ENCODE measurements at places on chromosomes 5 and 9.

- DNase-seq: peak; percentile 3
These were observed 6.1 kb downstream of the S100Z start for GRCh38 chr5:76855961-76856360.

DNA sequence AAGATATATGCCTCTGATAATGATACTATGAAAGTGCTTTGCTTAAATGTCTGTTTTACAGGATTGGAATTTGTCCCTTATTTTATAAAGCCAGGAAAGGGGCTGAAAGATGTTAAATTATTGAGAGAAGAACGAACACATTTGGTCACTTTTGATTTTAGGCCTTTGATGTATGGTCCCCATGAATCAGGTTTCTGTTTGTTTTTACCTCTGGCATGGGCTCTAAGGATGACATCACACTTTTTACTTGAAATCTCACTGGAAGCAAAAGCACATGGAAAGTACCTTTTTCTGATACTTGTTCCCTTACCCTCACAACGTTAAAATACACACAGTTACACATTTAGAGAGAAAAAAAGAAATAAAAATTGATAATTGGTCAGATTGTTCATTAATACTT lies 6.9 kb downstream of the OTULIN start:
- no peak for DNase-seq

- no peak for DNase-seq
These were observed 46.0 kb upstream of the COL15A1 start for GRCh38 chr9:98897745-98898144.

DNA sequence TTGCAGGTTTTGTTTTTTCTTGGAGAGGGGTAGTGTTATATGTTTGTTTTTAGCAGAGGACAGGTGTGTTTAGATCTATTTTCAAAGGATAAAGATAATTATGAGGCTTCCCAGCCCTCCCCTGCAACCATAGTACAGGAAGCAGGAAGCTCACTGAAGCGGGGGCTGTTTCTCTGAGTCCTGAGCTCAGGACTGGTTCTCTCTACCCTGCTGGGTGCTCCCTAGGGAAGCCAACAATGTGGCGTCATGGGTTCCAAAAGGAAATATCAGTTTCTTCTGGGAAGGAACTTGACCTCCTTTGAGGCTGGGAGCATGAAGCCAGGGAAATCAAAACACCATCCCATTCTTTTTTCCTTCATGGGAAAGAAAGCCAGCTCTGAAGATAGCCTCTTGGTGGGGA lies 62.2 kb downstream of the RAD23B start:
- no peak for DNase-seq

DNA sequence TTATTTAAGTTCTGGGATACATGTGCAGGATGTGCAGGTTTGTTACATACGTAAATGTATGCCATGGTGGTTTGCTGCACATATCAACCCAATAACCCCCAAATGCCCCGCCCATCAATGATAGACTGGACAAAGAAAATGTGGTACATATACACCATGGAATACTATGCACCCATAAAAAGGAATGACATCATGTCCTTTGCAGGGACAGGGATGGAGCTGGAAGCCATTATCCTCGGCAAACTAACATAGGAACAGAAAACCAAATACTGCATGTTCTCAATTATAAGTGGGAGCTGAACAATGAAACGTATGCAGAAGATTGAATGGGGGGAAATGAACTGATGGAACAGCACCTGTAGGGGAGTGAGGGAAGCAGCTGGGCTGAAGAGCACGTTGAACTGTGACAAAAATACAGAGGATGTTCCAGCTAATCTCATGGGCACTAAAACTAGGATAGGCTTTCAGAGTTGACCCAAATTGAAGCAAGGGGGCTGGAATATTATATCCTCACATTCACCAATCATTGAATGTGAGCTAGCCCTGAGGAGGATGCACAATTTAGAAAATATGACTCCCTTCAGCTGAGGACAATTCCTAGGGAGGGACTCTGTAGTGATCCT lies 70.5 kb upstream of the OSMR start:
- DNase-seq: no peak

DNA sequence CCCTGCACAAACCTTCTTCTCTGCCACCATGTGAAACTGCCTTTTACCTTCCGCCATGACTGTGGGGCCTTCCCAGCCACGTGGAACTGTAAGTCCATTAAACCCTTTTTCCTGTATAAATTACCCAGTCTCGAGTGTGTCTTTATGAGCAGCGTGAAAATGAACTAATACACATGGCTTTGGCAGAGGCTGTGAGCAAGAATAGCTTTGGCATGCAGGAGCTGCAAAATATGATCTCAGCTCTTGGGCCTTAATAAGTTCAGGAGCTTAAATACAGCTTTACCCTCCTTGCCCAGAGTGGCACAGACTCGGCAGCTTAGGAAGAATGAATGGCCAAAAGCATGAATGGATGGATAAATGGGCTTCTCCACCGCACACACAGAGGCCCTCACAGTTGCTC lies 15.7 kb upstream of the SLC36A1 start:
- DNase-seq: no peak

DNA sequence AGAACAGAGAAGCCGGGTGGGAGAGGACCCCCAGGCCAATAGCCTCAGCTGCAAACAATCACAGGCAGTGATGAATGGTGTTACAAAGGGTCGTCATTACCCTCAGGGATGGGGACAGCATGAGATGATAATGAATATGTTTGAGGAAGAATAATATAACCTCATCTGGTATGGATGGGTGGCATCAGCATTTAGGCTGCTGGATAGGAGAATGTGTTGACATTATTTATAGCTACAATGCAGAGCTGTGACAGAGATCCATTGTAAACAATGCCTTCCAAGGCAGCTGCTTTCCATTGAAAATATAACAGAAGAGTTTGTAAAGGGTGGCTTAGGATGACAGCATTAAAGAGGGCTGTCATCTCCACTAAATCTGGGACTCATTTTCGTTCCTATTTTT lies 365.5 kb downstream of the KCNN2 start:
- no peak for DNase-seq

DNA sequence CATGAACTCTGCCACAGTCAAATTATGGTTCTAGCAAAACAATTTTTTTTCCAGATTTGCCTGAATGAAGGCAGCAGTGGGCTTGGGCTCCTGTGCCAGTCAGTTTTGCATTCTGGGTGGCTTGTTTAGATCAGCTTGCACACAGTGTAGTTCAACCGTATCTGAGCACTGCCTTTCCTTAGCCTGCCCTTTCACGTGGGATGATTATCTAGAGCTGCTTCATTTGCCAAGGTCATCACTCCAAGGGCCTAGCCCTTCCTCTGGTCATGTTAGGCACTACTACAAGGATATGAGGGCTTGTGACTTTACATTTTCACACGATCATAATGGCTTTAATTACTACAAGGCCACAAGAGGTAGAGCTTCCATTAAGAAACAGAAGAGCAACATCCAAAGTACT lies 150.6 kb upstream of the EFNA5 start:
- no peak for DNase-seq

DNA sequence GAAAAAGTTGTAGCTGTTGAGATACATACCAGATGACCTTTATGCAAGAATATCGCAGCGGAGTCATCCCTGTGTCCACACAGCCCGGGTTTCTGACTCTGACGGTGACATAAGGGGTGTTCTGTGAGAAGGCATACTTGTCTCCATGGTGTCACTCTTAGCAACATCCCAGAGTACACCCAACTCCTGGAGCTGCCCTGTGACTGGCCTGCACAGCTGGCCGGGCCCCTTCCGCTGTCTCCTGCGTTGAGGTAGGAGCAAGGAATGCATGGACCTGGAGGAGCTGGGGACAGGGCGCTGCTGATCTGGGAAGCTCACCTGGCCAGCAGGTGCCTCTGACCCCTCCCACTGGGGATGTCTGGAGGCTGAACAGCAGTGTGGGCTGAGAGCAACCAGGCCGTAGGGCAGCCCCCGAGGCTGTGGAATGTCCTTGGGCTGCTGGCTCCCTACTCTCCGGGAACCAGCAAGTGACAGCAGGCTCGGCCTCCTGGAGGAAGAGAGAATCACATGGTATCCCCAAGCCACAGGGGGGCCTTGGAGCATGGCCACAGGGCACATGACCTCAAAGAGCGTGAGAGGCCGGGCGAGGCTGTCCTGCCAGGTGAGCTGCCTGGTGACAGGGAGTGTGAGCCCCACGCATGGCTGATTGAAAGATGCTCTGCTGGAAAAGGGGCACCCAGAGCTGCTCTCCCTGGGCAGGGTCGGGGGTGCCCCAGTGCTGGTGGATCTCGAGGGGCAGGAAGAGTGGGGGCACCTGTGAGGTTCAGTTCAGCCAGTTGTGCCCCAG lies 113.4 kb downstream of the MRPL36 start:
- no peak for DNase-seq

DNA sequence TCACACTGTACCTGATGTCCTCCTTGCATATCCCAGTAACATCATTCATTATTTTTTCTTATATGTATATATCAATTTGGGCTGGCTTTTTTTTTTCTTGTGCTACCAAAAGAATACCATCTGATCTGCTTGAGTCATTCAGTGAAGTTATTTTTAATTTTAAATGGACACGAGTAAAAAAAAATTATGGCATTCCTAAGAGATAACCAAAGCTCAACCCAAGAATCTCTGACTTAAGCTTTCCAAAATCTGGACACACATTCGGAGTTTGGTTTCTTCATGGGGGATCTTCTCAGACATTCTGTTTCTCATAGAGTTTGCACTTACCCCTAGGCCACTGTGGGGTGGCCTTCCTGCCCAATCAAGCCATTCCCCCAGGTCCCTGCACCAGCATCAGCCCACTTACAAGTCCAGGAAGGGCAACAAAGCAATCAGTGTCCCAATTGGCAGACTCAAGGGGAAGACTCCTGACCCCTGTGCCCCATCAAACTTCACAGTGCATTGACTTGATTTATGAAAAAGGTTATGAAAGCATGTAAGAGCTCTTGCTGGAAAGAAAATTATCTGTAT lies 49.2 kb upstream of the SPDL1 start:
- DNase-seq: no peak

- no peak for DNase-seq
These were observed 73.9 kb downstream of the ATG10 start for GRCh38 chr5:82045554-82046275.

GRCh38 chr9:75148561-75148960 lies 60.2 kb downstream of the OSTF1 start:
- DNase-seq: no peak

DNA sequence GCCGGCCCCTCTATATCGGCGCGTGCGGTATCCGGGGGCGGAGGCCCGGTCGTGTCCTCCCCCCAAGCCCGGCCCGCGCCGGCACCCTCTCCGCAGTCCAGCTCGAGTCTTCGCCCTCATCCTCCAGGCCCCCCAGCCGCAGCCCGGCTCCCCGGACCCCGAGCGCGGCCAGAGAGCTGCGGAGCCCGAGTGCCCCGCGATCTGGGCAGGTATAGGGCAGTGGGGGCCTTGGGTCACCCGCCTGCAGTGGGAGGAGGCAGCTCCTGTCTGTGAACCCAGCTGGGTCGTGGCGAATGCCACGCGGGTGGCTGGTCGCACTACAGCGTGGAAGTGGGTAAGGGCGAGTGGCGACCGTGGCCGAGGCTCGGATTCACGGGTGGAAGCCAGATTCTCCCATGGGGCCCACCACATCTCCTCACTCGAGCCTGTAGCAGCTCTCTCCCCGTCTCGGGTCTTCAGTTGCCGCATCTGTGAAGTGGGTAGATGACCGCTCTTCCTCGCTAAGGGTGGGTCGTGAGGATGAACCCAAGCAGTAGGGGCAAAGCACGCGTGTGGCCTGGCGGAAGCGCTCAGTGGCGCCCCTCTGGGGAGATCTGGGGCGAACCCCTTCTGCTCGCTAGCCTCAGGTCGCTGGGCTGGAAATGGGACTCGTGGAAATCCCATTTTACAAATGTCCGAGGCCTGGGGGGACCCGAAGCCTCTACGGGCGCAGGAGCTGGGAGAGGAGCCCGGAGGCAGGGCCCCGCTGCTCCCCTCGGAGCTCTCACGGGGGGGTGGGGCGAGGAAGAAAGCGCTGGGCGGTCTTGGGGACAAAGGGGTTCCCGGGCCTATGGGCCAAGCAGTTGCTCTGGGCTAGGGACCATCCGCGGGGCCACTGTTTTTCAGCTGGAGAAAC lies 1.9 kb downstream of the NR5A1 start:
- no peak for DNase-seq

DNA sequence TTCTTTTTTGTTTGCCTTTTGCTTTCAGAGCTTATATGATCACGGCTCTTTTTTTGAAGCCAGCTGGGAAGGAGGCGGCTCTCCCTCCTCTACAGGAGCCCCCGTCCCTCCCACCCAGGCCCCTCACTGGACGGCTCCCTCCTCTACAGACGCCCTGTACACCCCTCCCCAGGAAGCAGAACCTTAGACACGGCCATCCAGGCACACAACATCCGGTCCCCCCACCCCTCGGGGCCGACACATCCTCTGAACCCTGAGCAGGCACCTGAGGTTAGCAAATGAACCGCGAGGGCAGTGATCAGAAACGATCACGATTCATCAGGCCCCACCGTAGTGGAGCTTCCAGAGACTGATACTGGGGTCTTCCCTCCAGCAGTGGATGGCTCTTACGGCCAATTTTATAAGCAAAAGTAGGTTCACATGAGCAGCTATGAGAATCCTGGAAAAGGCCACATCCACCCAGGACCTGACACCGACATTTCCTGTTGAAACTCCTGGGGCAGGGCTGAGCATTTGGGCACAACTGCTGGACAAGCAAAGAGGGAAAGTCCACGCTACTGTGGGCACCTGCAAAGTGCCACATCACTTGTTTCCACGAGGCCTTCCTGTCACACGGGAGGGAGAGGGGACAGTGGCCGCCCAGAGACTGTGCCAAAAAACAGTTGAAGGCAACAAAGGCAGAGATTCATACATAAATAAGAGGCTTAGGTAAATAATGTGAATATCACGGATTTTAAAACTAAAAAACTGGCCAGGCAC lies 78.9 kb downstream of the SEMA4D start:
- DNase-seq: peak; percentile 64

- DNase-seq: no peak
These were observed 421.7 kb upstream of the TYRP1 start for GRCh38 chr9:12271421-12271891.

- DNase-seq: no peak
These were observed 11.1 kb upstream of the CCIN start for GRCh38 chr9:36158122-36158521.

GRCh38 chr5:32539981-32540845 lies 45.1 kb upstream of the SUB1 start:
- no peak for DNase-seq

GRCh38 chr9:116558035-116558434 lies 129.1 kb upstream of the TRIM32 start:
- DNase-seq: no peak

GRCh38 chr9:131736431-131736830 lies 3.4 kb downstream of the RAPGEF1 start:
- DNase-seq: no peak

- no peak for DNase-seq
These were observed 101.4 kb downstream of the PRKACG start for GRCh38 chr9:68912561-68912960.

DNA sequence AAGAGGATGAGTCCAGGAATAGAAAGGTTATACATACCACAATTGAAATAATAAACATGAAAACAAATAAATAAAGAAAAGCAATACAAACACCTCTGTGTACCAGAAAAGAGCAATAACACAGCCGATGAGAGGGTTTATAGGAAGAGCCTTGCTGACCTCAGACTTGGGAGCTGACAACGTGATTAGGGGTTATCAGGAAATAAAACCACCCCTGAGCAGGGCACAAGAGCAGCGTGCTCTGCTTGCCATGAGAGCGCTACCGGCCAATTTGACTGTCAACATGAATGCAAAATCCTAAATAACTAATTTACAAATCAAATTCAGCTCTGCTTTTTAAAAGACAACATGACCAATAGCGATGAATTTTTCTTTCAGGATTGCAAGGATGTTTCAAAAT lies 2.6 kb upstream of the FREM1 start:
- DNase-seq: no peak
